ENCODE measurements at places on chromosomes 4 and X.

GRCh38 chr4:17060230-17060629 is 161.8 kb upstream of the LDB2 start:
- no peak for DNase-seq

GRCh38 chrX:13473442-13474163 is 95.8 kb upstream of the EGFL6 start:
- no peak for DNase-seq

DNA sequence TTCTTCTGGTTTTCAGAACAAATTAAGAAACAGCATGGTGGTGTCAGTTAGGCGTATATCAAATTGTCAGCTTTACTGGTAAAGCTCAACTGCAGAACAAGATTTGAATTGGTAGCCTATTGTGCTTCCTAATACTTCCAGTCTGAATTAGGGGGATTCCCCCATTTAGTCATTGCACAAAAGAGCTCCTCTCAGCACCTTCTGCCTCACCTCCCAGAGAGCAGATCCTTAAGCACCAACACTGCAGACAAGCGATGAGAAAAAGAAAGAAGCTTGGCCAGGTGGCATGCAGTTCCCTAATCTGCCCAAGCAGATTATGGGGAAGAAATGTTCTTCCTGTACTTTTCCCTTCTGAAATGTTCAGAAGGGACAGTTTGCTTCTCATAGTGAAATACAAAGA is 9.2 kb downstream of the MAP9 start:
- DNase-seq, result no peak

- no peak for DNase-seq
These were observed 9.7 kb downstream of the OCIAD2 start for GRCh38 chr4:48896845-48897244.

Measured in NCI-H1417 (cell line).